ENCODE measurements at places on chromosomes 6 and 20.

GRCh38 chr20:18739751-18740166 lies 73.8 kb upstream of the SCP2D1 start:
- DNase-seq = no peak

- no peak for DNase-seq
Observed at GRCh38 chr20:22346716-22347115, 237.7 kb downstream of the FOXA2 start.

DNA sequence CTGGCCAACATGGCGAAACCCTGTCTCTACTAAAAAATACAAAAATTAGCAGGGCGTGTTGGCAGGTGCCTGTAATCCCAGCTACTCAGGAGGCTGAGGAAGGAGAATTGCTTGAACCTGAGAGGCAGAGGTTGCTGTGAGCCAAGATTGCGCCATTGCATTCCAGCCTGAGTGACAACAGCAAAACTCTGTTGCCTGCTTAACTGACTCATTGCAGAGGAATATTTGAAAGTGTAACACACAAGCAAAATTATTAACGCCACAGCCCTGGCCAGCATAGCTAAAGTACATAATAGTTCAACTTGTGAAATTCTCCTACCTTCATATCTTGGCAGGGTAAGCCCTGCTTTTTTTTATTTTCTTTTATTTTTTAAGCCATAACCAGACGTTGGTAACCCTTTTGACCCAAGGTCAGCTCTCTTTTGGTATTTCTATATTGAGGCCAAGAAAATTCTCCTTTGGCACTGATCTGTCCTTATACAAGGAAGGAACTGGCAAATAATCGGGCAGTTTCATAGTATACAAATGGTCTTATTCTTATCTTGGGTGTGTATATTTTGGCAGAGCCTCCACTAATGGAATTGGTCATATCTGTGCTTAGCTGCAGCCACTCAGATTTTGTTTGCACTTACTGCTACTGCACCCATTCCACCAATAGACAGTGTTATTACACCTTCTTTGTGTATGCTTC lies 4.0 kb upstream of the ADGRF5 start:
- DNase-seq = no peak

- no peak for DNase-seq
Observed at GRCh38 chr6:168332020-168332419, 12.4 kb upstream of the DACT2 start.

- DNase-seq = no peak
Observed at GRCh38 chr20:3312940-3313682, 74.1 kb upstream of the SLC4A11 start.

DNA sequence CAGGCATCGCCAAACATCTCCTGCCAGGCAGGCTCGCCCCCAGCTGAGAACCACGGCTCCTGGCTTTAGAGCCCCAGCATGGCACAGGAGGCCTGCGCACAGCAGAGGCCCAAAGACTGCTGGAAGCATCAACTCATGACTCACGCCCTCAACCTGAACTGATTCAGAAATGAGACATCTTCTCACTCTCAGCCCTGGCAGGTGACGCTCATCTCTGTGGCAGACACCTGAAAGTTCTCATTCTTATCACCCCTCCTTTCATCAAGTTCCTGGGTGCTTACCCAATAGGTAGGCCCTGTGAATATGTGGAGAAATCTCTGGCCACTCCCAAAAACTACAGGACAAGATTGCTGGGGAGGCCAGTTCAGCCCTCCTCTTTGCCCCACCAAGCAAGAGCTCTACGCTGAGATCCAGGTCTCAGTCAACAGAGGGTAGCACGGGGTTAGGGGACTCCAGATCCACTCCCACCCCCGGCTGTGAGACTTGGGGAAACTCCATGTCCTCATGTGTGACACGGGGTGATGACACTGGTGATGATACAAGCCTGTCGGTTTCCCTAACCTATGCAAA lies 11.3 kb downstream of the NFATC2 start:
- peak; percentile 80 for DNase-seq

- DNase-seq = no peak
Observed at GRCh38 chr6:57127763-57128162, 37.8 kb downstream of the ZNF451 start.

- no peak for DNase-seq
Observed at GRCh38 chr20:21921251-21921650, 215.8 kb downstream of the PAX1 start.

GRCh38 chr6:39451831-39452230 lies 129.3 kb upstream of the KCNK16 start:
- DNase-seq = peak; percentile 11

DNA sequence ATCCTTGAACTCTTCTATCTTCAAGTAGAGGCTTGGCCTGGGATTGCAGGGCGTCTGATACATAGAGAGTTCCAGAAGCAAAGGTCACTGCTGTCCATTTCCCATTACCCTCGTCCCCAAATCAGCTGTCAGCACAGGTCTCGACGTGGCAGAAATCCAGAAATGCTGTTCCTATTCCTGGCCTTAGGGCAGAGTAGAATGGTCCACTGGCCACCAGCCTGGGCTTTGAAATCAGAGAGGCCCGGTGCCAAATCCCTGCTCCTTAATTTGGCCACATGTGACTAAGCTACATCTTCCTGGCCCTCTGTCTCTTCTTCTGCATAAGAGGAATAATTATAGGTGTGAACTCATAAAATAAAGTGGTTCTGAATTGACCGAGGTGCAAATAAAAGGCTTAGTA lies 40.9 kb upstream of the FAM83D start:
- no peak for DNase-seq

DNA sequence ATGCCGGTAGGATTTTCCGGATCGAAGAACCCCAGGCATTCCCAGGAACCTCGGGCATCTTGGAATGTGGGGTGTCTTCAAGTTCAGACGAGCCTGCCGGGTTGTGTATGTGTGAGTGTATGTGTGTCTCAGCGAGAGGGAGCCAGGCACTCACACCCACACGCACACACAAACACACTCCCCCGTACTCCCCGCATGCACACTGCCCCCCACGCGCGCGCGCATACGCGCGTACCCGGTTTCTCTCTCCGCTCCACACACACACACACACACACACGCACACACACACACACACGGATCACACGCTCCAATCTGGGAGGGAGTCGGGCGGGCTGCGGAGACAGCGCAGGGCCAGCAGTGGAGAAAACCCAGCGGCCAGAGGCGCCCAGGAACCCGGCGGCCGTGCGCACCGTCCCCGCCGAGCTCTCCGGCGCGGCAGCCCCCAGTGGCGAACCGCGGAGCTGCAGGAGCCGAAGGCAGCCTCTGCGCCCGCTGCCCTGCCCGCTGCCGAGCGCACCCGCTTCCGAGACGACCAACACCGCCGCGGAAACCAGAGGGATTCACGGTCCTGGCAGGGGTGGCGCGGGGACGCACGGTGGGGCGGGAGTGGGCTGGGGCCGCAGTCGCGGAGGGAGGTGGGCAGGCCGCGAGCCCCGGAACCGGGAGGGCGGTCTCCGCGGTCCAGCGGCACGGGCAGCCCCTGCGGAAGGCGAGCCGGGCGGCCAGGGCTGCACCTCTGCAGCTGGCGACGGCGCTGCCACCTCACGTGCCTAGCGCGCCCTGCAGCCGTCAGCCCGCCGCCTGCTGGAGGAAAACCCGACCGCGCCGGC lies at the start of gene LRFN2:
TSS of gene LRFN2 (minus strand) at position 125 of the 830 bp plus-strand sequence.
- DNase-seq = peak; percentile 80

GRCh38 chr6:148525453-148525852 lies 182.8 kb downstream of the SASH1 start:
- no peak for DNase-seq

- no peak for DNase-seq
Observed at GRCh38 chr6:30470968-30471367, 18.3 kb upstream of the HLA-E start.

- DNase-seq = no peak
Observed at GRCh38 chr6:74170118-74170517, 474.1 kb downstream of the CD109 start.

GRCh38 chr6:157096522-157096921 lies 226.8 kb downstream of the TMEM242 start:
- no peak for DNase-seq

DNA sequence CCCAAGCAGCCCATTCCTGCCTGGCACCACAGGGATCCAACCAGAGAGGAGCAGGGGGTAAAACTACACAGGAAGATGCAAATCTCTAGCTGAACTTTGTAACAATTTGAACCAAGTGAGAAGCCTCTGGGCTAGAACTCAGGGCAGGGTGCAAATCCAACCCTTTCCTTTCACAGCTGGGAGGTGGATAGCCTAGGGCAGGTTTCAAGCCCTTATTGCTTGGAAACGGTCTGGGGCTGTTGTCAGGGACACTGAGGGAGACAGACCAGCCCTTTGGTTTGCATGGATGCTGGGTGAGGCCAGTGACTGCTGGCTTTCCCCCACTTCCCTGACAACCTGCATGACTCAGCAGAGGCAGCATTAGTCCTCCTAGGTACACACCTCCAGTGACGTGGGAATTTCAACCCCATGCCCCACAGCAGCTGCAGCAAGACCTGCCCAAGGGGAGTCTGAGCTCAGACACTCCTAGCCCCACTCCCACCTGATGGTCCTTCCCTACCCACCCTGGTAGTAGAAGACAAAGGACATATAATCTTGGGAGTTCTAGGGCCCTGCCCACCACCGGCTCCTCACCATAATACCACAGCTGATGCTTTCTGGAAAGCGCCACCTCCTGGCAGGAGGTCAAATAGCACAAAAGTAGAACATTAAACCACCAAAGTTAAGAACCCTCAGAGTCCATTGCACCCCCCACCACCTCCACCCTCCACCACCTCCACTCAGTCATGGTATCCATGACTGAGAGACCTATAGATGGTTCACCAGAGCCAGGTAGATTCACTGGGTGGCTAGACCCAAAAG lies 797.7 kb upstream of the MAN1A1 start:
- no peak for DNase-seq

DNA sequence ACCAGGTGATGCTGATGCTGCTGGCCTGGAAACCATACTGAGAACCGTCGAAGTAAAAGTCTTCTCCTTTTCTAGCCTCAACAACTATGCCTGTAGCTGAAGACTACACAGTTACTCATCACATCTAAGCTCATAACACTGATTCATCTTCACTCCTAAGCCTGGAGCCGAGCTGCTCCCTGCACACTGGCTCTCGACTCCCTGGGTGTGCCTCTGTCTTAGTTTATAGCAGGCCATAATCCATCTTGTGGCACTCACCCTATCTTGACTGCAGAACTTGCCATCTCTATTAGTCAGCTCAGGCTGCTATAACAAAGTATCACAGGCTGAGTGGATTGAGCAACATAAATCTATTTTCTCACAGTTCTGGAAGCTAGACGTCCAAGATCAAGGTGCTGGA lies 191.0 kb downstream of the UNC5CL start:
- no peak for DNase-seq

GRCh38 chr20:19937218-19937617 lies 79.9 kb upstream of the NAA20 start:
- DNase-seq = peak; percentile 26

GRCh38 chr6:8589941-8590729 lies 154.8 kb upstream of the SLC35B3 start:
- no peak for DNase-seq

GRCh38 chr6:144351379-144352127 lies 66.4 kb downstream of the UTRN start:
- DNase-seq = no peak

- DNase-seq = no peak
Observed at GRCh38 chr20:58111310-58112016, 117.0 kb downstream of the ANKRD60 start.

DNA sequence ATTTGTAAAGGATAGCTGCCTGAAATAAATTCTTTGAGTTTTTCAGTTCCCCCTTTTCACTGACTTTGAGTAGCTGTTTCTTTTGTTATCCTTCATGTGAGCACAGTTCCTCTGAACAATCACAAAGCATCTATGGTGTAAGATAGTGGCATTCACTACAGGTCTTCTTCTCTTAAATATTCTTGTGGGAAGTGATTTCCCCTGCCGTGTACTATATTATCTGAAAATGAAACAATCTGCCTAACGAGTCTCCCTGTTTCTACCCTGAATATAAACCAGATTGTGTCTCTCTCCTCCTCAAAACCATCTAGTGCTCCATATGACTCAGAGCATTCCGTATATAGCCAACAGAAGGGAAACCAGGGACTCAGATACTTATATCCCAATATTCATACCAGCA lies 380.1 kb upstream of the SOX4 start:
- no peak for DNase-seq

GRCh38 chr6:130190701-130191690 lies 31.8 kb downstream of the SAMD3 start:
- no peak for DNase-seq

GRCh38 chr6:26152226-26153101 lies 65.2 kb downstream of the HFE start:
- DNase-seq = no peak

DNA sequence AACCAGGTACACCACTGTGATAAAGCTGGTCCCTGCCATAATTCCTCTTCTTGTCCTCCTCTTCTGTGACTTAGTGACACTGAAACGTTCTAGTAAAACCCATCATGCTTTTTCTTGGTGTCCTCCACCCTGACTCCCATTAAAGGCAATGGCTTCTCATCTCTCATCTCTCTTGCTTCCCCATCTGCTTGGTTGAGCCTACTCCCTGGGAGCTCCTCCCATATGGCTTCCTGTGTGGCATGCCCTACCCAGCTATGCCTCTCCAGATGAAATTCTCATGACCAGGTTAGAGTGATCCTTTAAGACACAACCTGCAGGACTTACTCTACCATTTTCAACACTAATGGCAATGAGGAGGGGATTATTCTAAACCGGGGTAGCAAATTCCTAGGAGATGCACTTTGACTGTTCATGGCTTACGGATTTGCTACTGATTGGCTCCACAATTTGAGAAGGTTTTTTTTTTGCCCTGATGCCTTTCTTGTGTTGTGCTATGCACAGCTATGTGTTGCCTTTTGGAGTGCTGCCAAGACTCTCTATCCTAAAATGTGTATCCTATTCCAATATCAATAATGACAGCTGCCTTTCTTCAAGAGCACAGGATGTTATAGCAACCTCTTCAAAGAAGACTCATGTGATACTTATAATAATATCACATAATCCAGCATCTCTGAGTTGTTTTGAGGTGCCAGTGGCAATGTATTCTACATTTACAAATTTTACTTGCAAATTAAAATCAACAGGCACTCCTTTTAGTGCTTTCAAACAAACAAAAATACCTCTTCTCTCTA lies 6.1 kb downstream of the SIRPG start:
- no peak for DNase-seq

DNA sequence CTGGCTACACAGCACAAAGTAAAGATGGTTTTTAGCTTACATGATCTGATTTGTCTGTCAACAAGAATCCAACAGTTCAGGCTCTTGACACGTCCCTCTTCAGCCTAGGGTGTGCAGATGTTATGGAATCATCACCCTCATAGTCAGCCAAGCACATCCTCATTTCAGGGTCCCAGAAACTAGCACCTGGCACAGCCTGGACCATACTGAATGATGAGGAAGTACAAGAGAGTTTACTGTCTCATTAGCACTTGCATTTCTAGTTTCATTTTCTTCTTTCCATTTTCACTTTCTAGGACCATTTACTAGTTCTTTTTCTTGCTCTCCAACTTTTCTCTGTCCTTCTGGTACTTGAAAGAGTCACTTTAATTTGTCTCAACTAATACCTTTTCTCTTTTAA lies 6.5 kb downstream of the RIPOR2 start:
- DNase-seq = no peak

Measured in stimulated activated naive CD8-positive, alpha-beta T cell treated with anti-CD3 and anti-CD28 coated beads, Interleukin-15, Interleukin-2, amounts not matched to agents 100 U/mL and 50 U/mL, for 24 hours (primary cell).